Omental fat pad (tissue), 4 donors: ENCODE measurements at places on chromosomes 7 and 10.

DNA sequence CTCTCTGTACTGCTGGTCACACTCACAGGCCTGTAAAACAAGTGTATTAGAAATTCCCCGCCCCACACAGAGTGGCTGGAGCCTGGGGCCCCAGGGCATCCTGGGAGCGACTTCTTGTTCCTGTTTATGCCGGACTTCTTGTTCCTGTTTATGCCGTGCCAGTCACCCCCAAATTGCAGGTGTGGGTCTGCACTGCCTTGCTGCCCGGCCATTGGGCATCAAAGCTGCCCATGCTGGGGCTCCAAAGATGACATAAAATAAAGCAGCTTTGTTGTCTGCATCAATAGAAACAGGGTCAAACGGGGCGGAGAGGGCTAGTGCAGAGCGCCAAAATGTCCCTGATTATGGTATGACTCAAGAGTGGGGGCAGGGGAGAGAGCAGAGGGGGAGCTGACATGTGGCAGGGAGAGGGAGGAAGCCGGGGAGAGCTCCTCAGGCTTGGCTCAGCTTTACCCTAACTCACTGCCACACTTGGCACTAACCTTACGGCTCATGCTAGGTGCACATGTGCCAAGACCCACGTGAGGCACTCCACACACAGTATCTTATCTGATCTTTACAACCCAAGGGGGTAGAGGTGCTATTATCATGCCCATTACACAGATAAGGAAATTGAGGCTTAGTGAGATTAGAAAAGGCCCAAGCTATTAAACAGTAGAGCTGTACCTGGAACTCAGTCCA lies 98.4 kb downstream of the PIP4K2A start:
- DNase-seq, result no peak

DNA sequence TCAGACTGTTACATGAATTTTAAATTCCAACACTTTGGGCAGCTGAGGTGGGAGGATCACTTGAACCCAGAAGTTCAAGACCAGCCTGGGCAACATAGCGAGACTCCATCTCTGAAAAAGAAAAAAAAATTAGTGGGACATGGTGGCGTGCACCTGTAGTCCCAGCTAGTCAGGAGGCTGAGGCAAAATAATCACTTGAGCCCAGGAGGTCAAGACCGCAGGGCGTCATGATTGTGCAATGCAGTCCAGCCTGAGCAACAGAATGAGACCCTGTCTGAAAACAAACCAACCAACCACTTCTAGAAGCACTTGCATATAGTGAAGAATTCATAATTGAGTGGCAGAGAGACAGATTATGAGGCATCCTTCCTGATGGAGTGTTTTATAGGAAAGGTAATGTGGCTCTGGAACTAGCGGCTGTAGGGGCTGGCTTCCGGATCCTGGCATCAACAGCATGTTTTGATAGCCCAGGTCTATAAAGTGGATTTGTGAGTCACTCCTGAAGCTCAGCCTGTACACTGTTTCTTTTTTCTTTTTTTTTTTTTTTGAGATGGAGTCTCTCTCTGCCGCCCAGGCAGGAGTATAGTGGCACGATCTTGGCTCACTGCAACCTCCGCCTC lies 40.3 kb upstream of the RSBN1L start:
- no peak for DNase-seq

DNA sequence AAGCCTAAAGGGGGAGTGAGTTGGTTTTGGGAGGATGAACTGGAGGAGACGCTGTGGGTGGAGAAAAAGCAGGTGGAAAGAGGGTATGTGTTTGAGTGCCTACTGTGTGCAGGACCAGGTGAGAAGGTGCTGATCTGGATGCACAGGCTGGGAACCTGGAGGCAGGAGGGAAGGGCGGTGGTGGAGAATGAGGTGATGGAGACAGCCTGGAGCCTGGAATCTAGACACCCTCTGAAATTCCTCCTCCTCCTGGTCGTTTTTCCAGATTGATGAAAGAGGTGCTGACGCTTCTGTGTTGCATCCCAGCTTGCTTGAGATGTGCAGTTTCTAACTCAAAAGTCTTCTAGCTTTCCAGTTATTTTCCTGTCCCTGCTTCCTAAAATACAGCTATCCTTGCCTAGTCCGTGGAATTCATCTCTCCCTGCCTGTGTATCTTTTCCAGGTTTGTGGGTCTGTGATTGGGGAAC lies 67.5 kb downstream of the LRMDA start:
- DNase-seq, result no peak

- DNase-seq, result no peak
Observed at GRCh38 chr7:70214071-70214470, 615.8 kb downstream of the AUTS2 start.

- no peak for DNase-seq
Observed at GRCh38 chr10:28681291-28681763, 4.0 kb downstream of the BAMBI start.

DNA sequence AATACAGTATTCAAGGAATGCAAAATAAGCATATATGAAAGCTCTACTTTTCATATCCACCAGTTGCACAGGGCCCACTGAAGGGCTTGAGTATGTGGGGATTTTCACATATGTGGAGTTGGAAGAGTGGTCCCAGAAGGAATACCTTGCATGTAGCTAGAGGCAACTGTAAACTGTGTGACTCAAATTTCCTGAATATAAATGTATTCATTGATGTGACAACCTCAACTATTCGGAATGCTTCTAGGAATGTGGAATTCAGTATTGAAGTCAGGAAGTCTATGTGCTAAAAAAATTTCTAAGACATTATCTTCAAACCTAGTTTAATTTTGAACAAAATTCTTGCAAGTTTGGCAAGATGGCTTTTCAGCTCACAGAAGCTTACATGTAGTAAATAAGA lies 695.5 kb upstream of the SEMA3D start:
- DNase-seq, result no peak

DNA sequence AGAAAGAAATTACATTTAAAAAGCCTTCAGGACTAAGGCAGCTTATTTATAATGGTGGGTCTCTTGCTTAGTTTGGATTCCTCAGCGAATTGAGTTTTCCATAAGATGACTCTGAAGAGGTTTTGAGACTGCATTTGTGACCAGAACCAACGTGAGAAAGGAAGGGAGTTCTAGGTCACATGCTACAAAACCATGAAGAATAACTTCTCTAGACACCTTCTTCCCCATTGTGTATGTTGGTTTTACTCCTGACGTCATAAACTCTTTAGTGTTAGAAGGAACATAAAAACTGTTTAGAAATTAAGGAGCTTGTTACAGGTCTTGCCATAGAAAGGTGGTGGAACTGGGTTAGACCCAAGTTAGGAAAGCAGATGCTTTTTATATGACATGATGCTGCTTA lies 11.1 kb downstream of the PTPN12 start:
- DNase-seq, result no peak

DNA sequence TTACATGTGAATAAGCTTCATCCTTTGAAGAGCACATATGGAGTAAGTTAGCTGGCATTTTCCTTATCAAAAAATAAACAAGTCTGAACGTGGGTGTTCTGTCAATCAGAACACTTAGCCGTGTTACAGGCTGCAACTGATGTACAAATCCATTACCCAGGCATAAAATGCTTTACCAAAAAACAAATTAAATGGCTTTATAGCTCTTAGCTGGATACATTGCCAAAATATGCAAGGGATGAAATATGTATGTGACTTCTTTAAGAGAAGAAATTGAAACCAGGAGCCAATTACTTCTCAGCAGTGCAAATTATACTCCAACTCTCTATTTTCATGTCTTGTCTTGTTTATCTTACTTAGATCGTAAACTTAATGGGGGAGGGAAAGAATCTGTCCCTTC lies 214.8 kb downstream of the DGKB start:
- no peak for DNase-seq

- no peak for DNase-seq
Observed at GRCh38 chr7:80057488-80057887, 77.1 kb upstream of the GNAI1 start.

- no peak for DNase-seq
Observed at GRCh38 chr7:101156866-101157589, 2.8 kb downstream of the AP1S1 start.
